ENCODE measurements at places on chromosomes 6 and 20.

GRCh38 chr6:74549746-74550145 is 656.1 kb downstream of the COL12A1 start:
- H3K27ac ChIP-seq = no peak overlapping the region
- no peak for DNase-seq
- peaks cover 2% of the 10 kb centered on the region for H3K27me3 ChIP-seq
- H3K4me1 ChIP-seq = no peaks in the 10 kb centered on the region
- H3K36me3 ChIP-seq = no peaks in the 10 kb centered on the region

DNA sequence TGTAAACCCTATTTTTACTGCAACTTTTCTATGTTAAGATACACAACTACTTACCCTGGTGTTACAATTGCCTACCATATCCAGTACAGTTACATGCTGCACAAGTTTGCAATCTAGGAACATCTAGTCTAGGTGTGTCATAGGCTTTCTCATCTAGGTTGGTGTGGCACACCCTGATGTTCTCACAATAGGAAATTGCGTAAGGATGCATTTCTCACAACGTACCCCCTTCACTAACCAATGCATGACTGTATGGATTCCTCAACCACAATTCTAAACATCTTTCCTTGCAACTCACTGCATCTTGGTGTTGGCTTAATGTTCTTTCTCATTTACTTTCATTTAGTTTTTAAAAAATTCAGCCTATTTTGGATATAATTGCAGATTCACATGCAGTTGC is 31.6 kb downstream of the GJA10 start:
- H3K27ac ChIP-seq = no peak overlapping the region
- peaks cover 17% of the 10 kb centered on the region for H3K4me1 ChIP-seq
- H3K27me3 ChIP-seq = peaks cover 3% of the 10 kb centered on the region
- no peak for DNase-seq
- no peaks in the 10 kb centered on the region for H3K36me3 ChIP-seq

GRCh38 chr6:33172688-33173534 is 19.4 kb downstream of the COL11A2 start:
- DNase-seq = peak; percentile 34
- H3K36me3 ChIP-seq = no peaks in the 10 kb centered on the region
- H3K27me3 ChIP-seq = peaks cover 60% of the 10 kb centered on the region
- no peak overlapping the region for H3K4me3 ChIP-seq
- no peak overlapping the region for H3K27ac ChIP-seq

DNA sequence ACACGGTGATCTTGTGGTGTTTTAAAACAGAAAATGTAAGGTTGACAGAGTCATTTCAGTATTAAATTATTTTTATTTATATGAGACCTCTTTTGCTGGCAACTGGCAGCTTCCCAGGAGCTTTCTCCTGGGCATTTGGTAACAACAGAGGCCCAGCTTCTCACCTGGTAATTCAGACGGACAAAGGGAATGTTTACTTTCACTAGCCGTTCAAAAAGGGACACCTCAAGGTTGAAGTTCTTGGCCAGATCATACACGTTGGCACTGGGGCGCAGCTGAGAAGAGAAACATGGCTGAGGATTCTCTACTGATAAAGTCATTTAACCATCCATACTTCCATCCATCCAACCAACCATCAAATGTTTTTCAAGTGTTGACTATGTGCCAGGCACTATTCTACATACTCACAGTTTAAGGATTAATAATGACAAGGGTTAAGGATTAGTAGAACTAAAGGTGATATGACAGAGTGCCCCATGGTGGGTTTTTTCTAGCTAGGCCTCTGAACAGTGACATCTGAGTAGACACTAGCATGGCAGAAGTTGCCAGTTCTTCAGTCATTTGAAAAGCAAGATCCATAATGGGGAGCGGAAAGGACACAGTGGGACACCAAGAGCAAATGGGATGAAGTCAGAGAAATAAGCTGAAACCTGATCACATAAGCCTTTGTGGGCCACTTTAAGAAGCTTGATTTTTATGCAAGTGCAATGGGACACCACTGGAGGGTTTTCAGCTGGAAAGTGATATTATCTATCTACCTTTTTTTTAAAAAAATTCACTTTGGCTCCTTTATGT is 25.1 kb downstream of the ZNFX1 start:
- peaks cover 69% of the 10 kb centered on the region for H3K36me3 ChIP-seq
- peaks cover 4% of the 10 kb centered on the region for H3K27me3 ChIP-seq
- no peaks in the 10 kb centered on the region for H3K4me1 ChIP-seq
- no peak overlapping the region for H3K27ac ChIP-seq
- no peak for DNase-seq

DNA sequence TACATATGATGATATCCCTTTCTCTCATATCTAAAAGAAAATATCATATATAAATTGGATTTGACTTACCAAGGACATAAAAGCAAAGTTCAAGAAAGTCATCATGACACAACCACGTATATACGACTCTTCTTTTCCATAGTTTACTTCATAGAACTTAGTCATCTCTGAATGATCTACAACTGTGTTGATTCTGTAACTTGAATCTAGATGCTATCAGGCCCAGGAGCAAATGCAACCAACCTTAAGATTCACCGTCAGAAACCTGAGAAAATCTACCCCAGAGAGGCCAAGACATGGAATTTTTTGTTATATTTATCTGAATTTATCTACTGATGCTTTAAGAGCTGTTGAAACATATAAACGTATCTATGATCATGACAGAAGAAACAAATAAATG is 165.6 kb downstream of the PDE10A start:
- no peak overlapping the region for H3K4me3 ChIP-seq
- no peak for DNase-seq
- H3K27ac ChIP-seq = no peak overlapping the region
- peaks cover 4% of the 10 kb centered on the region for H3K27me3 ChIP-seq
- H3K4me1 ChIP-seq = peaks cover 23% of the 10 kb centered on the region

Measured in nephron progenitor cell (in vitro differentiated cells).